Smooth muscle cell of trachea (primary cell): ENCODE measurements at places on chromosomes 1 and 21. TPM values are rescaled to one million over a fixed set of nuclear protein-coding genes. Genes with fewer than 3 reads are reported as not detected.

Gene E2F2
- 0.17 and 2.0 TPM in 2 replicates for total RNA-seq

Gene ZNF695
- total RNA-seq: 1.7 and 2.0 TPM in 2 replicates

Gene CLCA4
- not detected in 2 replicates for total RNA-seq

Gene LCE1C
- total RNA-seq: not detected in 2 replicates

Gene ETNK2
- total RNA-seq: 2.6 and 5.3 TPM in 2 replicates

Gene LRRC53
- not detected in 2 replicates for total RNA-seq

Gene RABIF
- 3.5 and 4.2 TPM in 2 replicates for total RNA-seq

Gene FUBP1
- total RNA-seq: 70.0 and 111 TPM in 2 replicates

Gene FMO2
- 3.5 and 4.5 TPM in 2 replicates for total RNA-seq

Gene WNT4
- not detected in 2 replicates for total RNA-seq

Gene SPAG17
- under 0.01 TPM in 1 of 2 replicates, not detected in the other for total RNA-seq
